ENCODE measurements at places on chromosomes 11 and 22.
A peak's percentile ranks its signal among the peaks of the same experiment; 100 is the strongest.

DNA sequence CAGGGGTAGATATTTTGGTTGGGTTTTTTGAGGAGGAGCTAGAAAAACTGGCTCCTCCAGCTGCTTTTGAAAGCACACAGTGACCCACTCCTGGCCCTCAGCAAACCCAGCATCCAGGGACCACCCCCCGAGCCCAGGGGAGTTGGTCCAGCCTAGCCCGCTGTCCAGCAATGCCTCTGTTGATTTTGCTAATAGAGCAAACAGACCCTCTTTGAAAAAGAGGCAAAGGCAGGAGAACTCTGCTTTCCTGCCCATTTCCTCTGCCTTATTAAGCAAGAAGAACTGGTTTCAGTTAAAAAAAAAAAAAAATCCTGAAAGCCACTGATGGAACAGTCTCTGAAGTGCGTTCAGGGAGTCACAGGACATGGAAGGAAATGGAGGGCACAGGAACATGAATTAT lies 25.3 kb downstream of the ABTB2 start:
- no peak for DNase-seq

DNA sequence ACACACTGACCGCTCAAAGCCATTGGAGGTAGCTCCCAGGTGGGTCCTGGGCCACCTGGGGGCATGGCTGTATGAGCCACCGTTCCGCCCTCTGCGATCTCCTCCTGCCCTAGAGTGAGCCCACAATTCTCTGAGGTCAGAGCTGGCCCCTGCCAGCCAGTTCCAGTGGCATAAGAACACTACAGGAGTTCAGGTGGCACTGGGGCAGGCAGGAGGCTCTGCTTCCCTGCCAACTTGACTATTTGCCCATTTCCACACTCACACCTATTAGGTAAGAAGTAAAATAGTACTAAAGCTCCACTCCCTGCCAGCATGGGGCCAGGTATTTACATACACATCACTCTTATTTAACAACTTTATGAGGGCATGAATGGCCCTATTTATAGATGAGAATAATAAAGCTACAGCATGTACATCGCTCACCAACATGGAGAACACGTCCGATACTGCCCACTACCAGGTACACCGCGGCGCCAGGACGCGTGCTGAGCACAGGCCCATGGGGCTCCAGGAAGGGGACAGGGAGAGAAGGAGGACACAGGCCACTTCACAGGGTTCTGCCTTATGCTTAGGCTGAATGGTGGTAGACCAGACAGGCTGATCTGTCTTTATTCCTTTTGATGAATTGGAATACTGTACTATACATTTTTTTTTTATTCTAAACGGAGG lies 26.2 kb downstream of the PISD start:
- DNase-seq = no peak

- no peak for DNase-seq
Observed at GRCh38 chr11:63951779-63952536, 13.2 kb downstream of the NAA40 start.

- no peak for DNase-seq
Observed at GRCh38 chr22:31497148-31497938, 1.0 kb downstream of the SFI1 start.

GRCh38 chr22:25566186-25566897 lies 1.9 kb downstream of the GRK3 start:
- no peak for DNase-seq

DNA sequence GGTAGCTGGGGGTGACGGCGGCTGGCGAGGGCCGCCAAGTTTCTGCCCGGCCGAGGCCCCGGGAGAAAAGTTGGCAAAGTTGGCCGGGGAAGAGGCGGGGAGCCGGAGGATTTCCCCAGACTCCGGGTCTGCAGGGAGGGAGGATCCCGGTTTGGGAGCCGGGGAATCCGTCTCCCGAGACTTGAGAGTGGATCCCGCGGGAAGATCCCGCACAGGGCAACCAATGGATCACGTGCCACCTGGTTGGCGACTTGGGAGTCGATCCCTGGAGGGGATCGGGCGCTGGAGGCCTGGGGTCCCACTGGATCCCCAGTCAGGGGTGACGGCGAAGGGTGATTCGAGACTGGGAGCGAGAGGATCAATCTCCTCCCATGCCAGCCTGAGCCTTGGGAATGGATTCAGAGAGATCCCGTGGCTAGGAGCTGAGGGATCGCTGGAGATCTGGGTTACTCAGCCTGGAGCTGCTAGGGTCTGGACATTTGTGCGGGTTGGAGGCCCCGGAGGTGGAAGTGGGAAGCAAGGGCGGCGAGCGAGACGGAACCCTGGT lies 394 bp downstream of the KIAA1671 start:
- DNase-seq = peak; percentile 45

GRCh38 chr11:117754030-117754429 lies 43.0 kb downstream of the DSCAML1 start:
- no peak for DNase-seq

GRCh38 chr22:41976070-41976901 lies 7.0 kb downstream of the SEPTIN3 start:
- DNase-seq = peak; percentile 50

DNA sequence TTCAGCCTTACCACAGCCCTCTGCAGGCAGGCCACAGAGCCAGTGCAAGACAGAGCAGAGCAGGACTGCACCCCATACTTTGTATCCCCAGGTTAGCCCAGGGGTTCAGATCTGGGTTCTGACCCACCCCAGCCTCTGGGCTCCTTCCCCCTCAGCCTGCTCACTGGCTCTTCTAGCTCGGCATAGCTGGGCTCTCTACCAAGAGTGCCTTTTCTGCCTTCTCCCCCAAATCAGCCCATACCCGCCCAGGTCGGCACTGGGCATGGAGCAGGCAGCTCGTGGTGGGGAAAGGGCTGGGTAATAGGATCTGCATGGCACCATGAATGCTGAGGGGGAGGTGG lies 8.3 kb downstream of the RELT start:
- no peak for DNase-seq

DNA sequence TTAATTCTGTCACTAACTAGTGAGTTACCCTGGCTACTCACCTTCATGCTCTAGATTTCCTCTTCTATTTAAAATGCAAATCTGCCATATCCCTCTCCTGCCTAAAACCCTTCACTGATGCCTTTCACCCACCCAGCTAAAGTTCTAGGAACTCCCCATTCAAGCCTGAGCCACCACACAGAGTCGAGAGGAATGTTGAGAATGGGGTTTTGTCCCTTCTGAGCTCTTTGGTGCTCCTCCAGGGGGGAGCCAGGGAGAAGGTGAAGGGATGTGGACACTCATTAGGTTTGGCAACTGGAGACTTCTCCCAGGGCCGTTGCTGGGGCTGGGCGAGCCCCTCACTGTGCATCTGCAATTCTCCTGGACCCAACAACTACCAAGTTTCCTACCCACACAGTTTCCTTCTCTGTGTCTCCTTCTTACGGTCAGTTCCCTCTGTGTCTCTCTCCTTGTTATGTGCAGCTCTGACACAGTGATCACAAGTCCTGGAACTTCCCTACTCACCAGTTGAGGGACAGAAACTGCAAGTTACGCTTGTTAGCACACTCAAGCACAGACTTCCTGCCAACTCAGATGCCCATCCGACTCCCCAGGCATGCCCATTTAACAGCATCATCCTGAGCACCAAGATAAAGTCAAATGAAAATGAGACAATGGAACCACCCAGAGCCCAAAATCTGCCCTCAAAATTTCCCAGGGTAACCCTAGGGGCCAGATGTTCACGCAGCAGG lies 6.5 kb upstream of the IL10RA start:
- no peak for DNase-seq

- no peak for DNase-seq
Observed at GRCh38 chr11:103433386-103434072, 324.3 kb downstream of the DYNC2H1 start.

- DNase-seq = no peak
Observed at GRCh38 chr11:120630122-120630521, 118.6 kb downstream of the GRIK4 start.

- no peak for DNase-seq
Observed at GRCh38 chr11:9760193-9760575, 96.3 kb downstream of the SWAP70 start.

- no peak for DNase-seq
Observed at GRCh38 chr22:22855617-22856308, 31.9 kb upstream of the IGLL5 start.

DNA sequence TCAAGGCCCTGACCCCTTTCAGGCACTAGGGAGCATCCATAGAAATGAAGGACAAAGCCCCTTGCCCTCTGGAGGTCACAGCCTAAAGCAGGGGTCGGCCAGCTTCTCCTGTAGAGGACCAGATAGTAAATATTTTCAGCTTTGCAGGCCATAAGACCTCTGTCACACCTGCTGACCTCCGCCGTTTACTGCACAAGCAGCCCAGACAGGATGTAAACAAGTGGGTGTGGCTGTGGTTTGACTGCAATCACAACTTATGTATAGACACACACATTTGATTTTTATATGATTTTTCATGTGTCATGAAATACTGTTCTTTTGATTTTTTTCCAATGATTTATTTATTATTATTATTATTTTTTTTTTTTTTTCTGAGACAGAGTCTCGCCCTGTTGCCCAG lies 34.3 kb downstream of the KIAA1671 start:
- DNase-seq = no peak

GRCh38 chr11:132898021-132898420 lies 634.3 kb downstream of the OPCML start:
- DNase-seq = no peak

DNA sequence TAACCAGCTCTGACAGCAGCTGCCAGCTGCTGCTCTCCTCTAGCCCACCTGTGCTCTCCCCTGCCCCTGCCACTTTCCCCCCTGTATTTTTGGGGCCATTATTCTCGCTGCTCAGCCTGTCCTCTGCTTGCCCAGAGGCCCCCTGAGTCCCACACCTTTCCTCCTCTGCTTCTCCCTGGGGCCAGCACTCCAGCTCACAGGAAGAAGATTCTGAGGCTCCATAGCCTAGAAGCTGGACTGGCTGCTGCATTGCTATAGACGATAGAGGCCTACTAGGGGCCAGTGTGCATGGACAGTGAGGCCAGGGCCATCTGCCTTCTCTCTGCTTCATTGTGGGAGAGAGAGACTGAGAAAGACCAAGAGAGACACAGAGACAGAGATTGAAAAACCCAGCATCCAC lies 679 bp downstream of the OMP start:
- DNase-seq = no peak

DNA sequence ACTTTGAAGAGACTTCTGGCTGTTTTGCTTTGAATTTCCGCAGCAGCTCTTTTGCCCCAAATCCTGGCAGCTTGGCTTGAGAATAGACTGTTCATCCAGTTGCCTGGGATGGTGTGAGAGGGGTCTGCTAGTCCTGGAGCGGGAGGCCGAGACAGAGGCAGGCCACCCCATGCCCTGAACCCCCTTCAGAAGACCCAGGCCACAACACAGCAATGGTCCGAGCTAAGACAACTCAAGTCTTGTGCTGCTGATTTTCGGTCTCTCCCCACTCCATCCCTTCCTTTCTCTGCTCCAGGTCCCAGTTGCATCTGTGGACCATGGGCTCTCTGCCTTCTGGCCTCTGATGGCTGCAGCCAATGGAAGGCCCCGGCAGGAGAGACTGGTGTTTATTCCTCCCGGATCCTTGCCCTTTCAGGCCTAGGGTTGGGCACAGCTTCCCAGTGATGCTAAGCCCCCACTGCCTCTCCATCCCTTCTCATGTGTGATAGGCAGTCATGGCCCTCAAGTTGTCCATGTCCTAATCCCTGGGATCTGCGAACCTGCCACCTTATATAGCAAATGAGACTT lies 31.9 kb upstream of the TP53I11 start:
- DNase-seq = no peak

DNA sequence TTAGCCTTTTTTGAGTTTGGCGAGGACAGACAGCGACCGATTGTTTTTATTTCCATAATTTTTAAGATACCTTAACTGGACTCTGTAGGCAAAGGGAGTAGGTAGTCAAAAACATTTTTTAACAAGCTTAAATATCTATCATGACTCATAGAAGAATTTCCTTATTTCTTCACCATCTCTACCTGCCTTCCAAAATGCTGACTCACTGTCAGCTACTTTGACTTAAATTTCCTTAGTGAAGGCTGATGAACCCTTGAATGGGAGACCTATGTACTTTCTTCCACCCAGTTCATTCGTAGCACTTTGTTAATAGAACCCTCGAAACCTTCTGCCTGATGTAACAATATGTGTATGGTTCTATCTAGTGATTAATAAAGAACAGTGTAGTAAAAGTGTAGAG lies 1.1 kb upstream of the MTMR2 start:
- DNase-seq = no peak

GRCh38 chr11:116109228-116109627 lies 605.0 kb upstream of the CADM1 start:
- DNase-seq = no peak

DNA sequence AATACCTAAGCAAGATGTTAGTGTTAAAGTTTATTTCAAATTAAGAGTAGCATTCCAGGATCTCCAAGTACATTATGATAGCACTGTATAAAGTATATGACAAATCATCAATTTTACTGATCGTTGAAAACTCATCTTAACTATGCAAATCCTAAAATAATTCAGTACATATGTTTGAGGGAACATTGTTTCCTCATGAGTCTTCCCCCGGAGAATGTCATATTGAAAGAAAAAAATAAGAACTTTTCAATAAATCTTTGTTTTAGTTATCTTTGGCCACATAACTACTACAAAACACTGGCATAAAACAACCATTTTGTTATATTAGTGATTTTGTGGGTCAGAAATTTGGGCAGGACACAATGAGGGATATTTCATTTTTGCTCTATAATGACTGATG lies 135.4 kb downstream of the METTL15 start:
- no peak for DNase-seq

DNA sequence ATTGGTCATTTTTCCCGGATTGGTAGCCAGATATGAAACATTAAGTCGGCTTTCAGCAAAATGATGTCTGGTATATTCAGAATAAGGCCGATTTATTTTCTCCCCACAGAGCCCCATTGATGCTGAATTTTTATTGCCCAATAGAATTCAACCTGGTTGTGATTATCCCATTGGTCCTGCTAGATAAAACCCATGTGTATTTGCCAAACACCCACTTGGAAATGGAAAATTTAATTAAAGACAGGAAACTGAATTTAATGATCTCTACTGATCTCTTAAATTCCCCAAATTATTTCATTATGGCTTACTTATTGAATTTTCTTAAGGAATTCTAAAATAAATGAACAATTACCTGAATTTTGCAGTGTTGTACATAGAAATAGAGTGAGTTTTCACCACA lies 609.8 kb downstream of the NTM start:
- no peak for DNase-seq

DNA sequence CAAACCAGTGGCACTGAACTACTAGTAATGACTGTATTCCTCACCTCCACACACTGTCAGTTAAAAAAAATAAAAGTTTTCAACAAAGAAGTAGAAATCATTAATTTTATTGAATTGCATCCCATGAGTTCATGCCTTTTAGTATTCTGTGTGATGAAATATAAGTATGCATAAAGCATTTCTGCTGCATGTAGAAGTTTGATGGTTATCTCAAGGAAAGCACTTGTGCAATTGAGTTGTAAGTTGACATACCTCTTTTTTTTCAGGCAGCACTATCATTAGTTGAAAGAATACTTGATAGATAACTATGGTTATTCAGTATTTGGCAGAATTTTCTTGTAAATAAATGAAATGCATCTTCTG lies 104.4 kb downstream of the STIM1 start:
- no peak for DNase-seq
